ENCODE measurements at places on chromosomes 6 and 20. TPM values are rescaled to one million over a fixed set of nuclear protein-coding genes. Genes with fewer than 3 reads are reported as not detected.

Gene WFDC2
- total RNA-seq: not detected

Gene DDO
- total RNA-seq: 5.5 TPM

Gene OR5V1
- total RNA-seq: not detected

Gene FAM83D
- total RNA-seq: 18.4 TPM

Gene SMOC2
- total RNA-seq: 0.25 TPM

Gene PHACTR3
- total RNA-seq: not detected

Gene CST7
- total RNA-seq: not detected

Gene RGS17
- 37.3 TPM for total RNA-seq

Gene TFAP2C
- total RNA-seq: not detected

Gene COL9A3
- 0.26 TPM for total RNA-seq

Gene NMBR
- total RNA-seq: 0.12 TPM

Gene MYCT1
- total RNA-seq: 3.7 TPM

Gene CRYBG1
- total RNA-seq: 5.5 TPM

Gene KIZ
- total RNA-seq: 12.0 TPM

Gene PRSS16
- not detected for total RNA-seq

Gene TMEM74B
- not detected for total RNA-seq

Gene VWA7
- total RNA-seq: 0.19 TPM

Gene C6orf15
- not detected for total RNA-seq

Gene TREM2
- total RNA-seq: not detected

Gene DLL1
- total RNA-seq: 1.3 TPM

Gene C20orf144
- total RNA-seq: 0.13 TPM

Gene MMP24
- total RNA-seq: 0.53 TPM

Gene CAGE1
- total RNA-seq: 0.06 TPM

Gene LST1
- not detected for total RNA-seq

Gene APOM
- total RNA-seq: 1.5 TPM

Gene OLIG3
- 0.06 TPM for total RNA-seq

Gene COL10A1
- not detected for total RNA-seq

Gene PTCHD4
- 1.2 TPM for total RNA-seq

Gene MUC22
- not detected for total RNA-seq

Gene SLC17A2
- total RNA-seq: not detected

Gene MC3R
- not detected for total RNA-seq

Gene PLEKHG1
- total RNA-seq: 5.0 TPM

Gene PRKN
- total RNA-seq: 4.2 TPM

Gene OGFR
- 21.9 TPM for total RNA-seq

Gene DCBLD1
- 51.9 TPM for total RNA-seq

Gene KCTD20
- total RNA-seq: 48.3 TPM

Gene SGK2
- total RNA-seq: 0.44 TPM

Gene KHDRBS2
- total RNA-seq: not detected

Gene SLC4A11
- total RNA-seq: 0.26 TPM

Gene WFDC6
- not detected for total RNA-seq

Gene OR2H2
- total RNA-seq: not detected

Gene ENPP4
- total RNA-seq: 21.3 TPM

Gene GPX5
- total RNA-seq: not detected

Gene OPN5
- 1.1 TPM for total RNA-seq

Gene RAET1E
- 1.8 TPM for total RNA-seq

Gene C6orf163
- 2.1 TPM for total RNA-seq

Gene SAMD5
- 0.26 TPM for total RNA-seq

Gene TRIM39
- total RNA-seq: 6.6 TPM

Gene ROS1
- not detected for total RNA-seq

Gene DEF6
- total RNA-seq: 0.19 TPM

Gene GSTA2
- not detected for total RNA-seq

Gene SMLR1
- not detected for total RNA-seq

Gene FAM8A1
- total RNA-seq: 25.1 TPM

Gene C20orf141
- not detected for total RNA-seq

Gene MYB
- 0.53 TPM for total RNA-seq

Gene NCOA6
- 4.5 TPM for total RNA-seq

Gene AKAP12
- 456 TPM for total RNA-seq

Gene COMMD7
- 31.2 TPM for total RNA-seq

Gene WFDC5
- total RNA-seq: not detected

Data from aortic smooth muscle cell (primary cell).